ENCODE measurements at places on chromosomes 7 and 10.

- DNase-seq, result no peak
Observed at GRCh38 chr7:37918526-37918925, 1.9 kb upstream of the SFRP4 start.

DNA sequence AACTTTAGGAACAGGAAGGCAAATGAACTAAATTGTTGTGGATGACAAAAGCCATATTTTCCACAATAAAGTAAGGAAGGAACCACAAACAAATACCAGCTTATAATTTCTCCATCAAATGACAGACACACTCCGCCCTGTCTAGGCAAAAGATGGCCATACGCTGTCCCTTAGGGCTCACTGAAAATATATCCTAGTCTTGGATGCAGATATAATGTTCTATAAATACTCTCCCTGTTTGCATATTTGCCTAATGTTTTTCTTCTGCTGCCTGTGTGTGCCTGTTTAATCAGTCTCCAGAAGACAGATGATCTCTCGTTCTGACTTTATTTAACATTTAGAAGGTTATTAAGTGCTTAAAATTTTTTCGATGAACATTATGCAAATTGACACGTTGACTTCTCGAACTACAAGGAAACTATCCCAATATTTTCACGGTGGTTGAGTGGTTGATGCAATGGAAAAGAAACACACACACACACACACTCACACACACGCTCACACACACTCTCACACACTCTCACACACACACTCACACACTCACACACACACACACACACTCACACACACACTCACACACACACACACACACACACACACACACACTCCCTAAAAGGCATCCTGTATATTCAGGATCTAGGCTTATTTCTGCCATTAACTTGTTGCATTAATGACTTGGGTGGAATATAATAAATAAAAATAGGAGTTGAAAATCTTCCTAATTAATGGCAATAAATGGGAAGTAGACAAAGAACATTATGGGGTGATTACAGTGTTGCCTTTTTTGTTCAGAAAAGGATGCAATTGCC lies 297.1 kb downstream of the PRPF18 start:
- no peak for DNase-seq

- DNase-seq, result no peak
Observed at GRCh38 chr7:106182904-106183303, 70.8 kb upstream of the SYPL1 start.

- no peak for DNase-seq
Observed at GRCh38 chr7:129188372-129188891, at the start of gene SMO. TSS of gene SMO (plus strand) at chr7:129188633. CDS start at chr7:129189152, 519 bp downstream.

DNA sequence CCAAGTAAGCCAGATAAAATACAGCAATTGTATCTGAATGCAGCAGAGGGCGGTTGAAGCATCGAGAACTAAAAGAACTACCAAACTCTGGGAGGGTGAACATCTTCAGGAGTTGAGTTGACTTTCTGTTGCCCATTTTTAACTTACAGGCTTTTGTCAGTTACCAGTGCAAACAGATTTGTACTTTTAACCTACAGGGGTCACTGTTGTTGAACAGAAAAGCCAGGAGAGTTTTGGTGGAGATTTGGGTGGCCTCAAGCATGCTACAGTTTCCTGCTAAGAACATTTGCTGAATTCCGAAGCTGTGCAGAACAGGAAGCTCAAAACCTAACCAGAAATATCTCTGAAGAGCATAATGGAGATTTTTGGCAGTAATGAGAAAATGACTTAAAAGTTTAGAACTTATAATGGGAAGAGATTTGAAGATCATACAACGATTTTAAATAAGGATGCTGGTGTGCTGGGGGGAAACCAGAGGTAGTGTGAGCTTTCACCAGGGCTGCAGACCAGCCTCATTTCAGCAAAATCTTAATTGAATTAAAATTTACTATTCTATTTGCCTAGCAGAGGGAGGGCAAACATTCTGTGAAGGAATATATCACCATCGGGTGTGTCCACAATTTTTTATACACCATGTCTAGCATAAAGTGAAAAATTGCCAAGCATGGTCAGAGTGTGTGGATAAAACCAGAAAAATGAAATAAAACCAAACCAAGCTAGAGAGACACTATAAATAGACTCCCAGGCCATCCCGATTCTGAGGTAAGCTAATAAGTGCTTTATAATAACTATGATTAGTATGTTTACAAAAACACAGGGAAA lies 208.6 kb upstream of the CCDC6 start:
- DNase-seq, result peak; percentile 52

DNA sequence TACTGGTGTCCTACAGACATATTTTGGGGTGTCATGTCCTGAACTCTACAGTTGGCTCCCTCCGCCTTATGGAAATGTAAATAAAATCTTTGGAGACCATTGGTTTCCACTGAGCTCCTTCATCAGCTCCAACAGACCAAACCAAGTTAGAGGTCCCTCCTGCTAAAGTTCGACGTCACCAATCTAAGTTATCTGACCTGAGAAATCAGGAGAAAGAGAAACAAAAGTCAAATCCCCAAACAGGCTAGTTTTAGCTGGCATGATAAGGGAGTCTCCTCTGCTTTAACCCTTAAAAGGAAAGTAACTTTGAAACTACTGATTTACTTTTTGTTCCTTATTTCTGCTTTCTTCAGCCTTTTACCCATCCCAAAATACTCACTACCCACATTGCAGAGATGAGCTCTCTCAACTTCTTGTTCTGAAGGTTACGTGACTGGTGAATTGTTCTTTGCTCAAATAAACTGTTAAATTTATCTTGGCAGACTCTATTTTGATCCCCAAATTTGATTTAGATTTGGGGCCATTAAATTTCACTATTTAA lies 39.9 kb downstream of the AVL9 start:
- no peak for DNase-seq

GRCh38 chr7:101124376-101125056 lies 2.4 kb upstream of the SERPINE1 start:
- DNase-seq, result no peak

GRCh38 chr10:44917848-44918247 lies 6.7 kb downstream of the TMEM72 start:
- DNase-seq, result no peak

- no peak for DNase-seq
Observed at GRCh38 chr10:21962358-21962757, 41.2 kb downstream of the DNAJC1 start.

GRCh38 chr7:127587663-127588018 lies 570 bp upstream of the ARF5 start:
- no peak for DNase-seq

DNA sequence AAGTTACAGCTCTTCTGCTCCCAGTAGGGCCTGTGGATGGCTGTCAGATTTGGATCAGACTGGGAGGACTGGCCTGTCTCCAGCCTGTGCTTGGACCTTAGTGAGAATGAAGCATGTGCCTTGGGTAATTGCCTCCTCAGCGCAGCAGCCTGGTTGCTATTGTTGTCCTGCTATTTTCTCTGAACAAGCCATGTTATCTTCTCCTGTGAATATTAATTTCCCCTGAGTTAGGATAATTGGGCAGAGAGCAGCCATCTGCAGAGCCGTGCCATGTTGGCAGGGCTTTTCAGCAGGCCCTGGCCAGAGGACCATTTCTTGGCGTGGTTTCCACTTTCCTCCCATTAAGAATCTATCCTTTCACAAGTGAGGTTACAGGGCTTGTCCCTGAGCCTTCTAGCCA lies 497.3 kb downstream of the SORCS3 start:
- no peak for DNase-seq
